ENCODE measurements at places on chromosomes 12 and 14. TPM values are rescaled to one million over a fixed set of nuclear protein-coding genes. Genes with fewer than 3 reads are reported as not detected.

Gene FAM90A1
- total RNA-seq = 0.67 TPM

Gene KRT79
- 0.26 TPM for total RNA-seq

Gene NUBPL
- 7.7 TPM for total RNA-seq

Gene ST8SIA1
- 8.7 TPM for total RNA-seq

Gene HAL
- total RNA-seq = 0.51 TPM

Gene CAND1
- total RNA-seq = 134 TPM

Gene NPAS3
- total RNA-seq = not detected

- no peak for DNase-seq
Measured at GRCh38 chr14:105498430-105499255, 7.6 kb downstream of the TEDC1 start.

- no peak for DNase-seq
Measured at GRCh38 chr14:22303589-22304195, 285.3 kb downstream of the DAD1 start.

GRCh38 chr14:22932146-22932545 lies 3.0 kb upstream of the PRMT5 start:
- DNase-seq = no peak

DNA sequence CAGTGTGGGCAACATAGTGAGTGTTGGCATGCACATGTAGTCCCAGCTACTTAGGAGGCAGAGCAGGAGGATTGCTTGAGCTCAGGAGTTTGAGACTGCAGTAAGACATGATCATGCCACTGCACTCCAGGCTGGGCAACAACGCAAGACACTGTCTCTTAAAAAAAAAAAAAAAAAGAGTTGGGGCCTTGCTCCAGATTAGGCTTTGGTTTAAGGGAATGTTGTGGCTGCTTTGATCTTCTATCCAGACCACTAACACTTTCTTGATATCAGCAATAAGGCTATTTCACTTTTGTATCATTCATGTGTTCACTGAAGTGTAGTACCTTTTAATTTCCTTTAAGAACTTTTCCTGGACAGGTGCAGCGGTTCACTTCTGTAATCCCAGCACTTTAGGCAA lies 2.8 kb upstream of the FITM1 start:
- DNase-seq = no peak

DNA sequence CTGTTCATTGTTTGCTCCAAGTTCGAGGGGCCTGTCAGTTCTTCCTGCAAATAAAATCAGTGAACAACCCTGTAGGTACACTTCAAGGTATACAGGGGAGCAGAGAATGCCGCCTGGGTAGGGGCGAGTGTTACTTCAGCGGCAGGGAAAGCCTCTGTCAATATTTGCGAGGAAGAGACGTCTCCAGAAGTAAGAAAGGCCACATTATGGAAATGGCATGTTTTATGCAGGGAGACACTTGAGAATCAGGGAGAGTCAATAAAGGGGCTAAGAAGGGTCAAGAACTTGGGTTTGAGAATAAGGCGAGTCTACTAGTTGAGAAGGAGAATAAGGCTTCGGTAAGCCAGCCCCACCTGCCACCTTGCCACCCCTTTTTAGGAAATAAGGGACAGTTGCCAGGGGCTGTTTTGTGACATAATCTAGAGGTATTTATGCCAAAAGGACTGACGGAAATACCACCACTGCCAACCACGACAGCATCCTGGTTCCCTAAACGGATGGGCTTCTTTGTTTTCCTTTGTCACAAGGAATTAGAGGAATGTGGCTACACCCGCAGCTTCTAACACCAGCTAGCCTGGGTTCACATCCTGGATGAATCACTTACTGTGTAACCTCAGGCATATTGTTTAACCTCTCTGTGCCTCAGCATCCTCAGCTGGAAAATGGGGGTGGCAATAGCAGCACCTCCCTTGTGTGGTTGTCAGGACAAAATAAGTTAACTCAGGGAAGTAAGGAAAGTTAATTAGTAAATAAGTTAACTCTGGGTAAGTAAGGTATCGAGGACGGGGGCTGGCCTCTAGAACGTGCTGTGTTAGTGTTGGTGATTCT lies 67.7 kb downstream of the EID3 start:
- DNase-seq = no peak

- no peak for DNase-seq
Measured at GRCh38 chr14:61258985-61259384, 22.2 kb downstream of the TMEM30B start.

GRCh38 chr14:105408592-105408991 lies 10.3 kb downstream of the TEX22 start:
- DNase-seq = no peak

GRCh38 chr12:130420071-130420470 lies 82.4 kb downstream of the PIWIL1 start:
- no peak for DNase-seq

GRCh38 chr14:93804654-93805053 lies 16.4 kb upstream of the PRIMA1 start:
- DNase-seq = no peak

GRCh38 chr14:69848156-69848555 lies 31.1 kb upstream of the SMOC1 start:
- DNase-seq = no peak

GRCh38 chr12:44521702-44522101 lies 354.4 kb downstream of the NELL2 start:
- no peak for DNase-seq

GRCh38 chr12:64665514-64665913 lies 55.2 kb downstream of the RASSF3 start:
- peak; percentile 53 for DNase-seq

DNA sequence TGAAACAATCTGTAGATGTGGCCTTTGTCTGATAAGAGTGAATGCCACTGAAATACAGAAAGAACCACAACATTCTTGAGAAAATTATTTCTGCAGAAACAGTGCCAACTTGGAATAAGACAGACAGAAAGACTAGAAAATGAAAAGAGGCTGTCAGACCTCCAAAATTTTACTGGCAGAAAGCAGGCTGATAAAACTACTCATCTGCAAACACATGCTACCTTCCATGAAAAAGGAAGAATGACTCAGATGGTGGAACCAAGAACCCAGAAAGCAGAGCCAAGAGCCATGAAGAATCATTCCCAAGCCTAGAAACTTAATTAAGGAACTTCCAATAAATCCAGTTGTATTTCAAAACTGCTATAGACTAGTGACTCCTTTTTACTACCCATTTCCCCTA lies 31.9 kb upstream of the OSBPL8 start:
- DNase-seq = no peak

- no peak for DNase-seq
Measured at GRCh38 chr12:132197581-132198354, 53.5 kb downstream of the NOC4L start.

- no peak for DNase-seq
Measured at GRCh38 chr12:124150168-124150567, 144.7 kb upstream of the RFLNA start.

GRCh38 chr14:52563120-52563519 lies 10.5 kb downstream of the GPR137C start:
- DNase-seq = no peak

GRCh38 chr12:88334271-88334670 lies 192.2 kb downstream of the TMTC3 start:
- DNase-seq = no peak

DNA sequence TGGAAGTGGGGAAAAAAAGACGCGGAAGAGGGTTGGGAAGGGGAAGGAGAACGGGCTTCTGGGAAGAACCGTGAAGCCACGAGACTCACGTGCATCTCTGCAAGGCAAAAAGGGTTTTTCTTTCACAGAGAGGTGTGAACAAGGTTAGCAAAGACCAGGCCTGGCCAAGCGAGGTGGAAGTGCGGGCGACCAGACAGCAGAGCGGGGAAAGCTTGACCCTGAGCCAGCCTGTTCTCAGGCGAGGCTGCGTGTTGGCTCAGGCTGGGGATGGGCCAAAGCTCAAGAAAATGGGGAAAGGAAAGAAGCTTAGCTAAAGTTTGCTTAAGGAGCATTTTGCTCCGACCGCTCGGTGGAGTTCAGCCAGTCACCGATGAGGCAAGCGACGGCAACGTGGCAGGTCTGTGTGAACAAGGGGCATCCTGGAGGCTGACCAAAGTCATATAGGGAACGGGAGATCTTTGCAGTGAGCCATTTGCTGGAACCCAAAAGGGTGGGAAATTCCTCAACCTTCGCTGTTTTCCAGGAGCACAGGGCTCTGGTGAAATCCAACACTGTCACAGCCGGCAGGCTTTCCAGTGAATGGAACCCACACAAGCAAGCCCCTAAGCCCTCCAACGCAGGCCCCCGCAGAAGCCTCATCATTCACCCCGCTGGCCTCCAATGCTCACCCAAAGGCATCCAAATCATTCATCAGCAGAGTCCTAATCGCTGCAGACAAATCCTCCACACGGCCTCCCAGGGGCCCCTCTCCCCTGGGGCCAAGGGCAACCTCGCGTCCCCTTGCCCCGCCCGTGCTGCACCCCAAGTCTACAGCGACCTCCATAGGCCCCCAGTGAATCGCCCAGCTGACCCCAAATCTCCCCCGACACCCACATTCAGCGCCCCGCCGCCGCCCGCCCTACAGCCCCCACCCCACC lies 754 bp downstream of the ZNF605 start:
- DNase-seq = peak; percentile 14
